GM12865 (cell line): ENCODE measurements at places on chromosomes 16 and 17.
A peak's percentile ranks its signal among the peaks of the same experiment; 100 is the strongest.

GRCh38 chr16:73022534-73022933 lies 25.4 kb downstream of the ZFHX3 start:
- DNase-seq = no peak

DNA sequence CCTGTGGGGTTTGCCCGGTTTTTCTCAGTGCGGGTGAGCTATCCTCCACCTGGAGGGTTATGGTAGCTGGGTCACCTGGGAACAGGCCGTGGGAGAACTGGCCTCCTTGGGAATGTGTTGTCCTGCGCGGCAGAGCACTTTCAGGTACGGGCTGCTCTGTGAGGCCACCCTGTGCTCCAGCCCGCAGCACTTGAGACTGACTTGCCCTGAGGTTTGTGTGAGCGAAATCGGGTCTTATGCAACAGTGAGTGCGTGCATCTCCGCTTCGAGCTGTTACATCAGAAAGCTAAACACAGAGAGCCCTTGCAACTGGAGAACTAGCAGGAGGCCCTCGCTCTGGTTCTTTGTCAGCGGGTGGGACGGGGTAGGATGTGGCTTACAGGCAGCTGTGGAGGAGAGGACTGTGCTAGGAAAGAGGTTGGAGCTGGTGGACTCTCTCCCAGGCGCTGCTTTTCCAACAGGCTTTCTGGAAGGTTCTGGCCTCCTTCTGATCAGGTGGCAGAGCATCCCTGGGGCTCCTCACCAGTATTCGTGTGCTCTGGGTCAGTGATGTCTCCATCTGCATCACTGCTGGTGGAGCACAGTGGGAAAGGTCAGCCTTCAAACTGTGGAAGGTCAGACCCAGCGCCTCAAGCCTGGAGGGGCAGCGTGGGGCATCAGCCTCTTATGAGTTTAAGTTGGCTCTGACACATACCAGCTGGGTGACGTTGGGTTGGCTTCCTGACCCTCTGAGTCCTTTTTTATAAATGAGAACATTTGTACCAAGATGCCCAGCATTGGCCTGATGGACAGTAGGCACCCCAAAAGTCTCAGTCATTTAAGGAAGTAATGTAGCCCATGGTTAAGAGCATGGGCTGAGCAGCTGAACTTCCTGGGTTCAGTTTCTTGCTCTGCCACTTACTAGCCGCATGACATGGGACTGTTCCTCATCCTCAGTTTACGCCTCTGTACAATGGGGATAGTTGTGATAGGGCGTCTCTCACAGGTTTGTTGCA lies 76.3 kb downstream of the KSR1 start:
- DNase-seq = no peak

GRCh38 chr16:85514295-85514597 lies 98.9 kb upstream of the GSE1 start:
- DNase-seq = no peak

DNA sequence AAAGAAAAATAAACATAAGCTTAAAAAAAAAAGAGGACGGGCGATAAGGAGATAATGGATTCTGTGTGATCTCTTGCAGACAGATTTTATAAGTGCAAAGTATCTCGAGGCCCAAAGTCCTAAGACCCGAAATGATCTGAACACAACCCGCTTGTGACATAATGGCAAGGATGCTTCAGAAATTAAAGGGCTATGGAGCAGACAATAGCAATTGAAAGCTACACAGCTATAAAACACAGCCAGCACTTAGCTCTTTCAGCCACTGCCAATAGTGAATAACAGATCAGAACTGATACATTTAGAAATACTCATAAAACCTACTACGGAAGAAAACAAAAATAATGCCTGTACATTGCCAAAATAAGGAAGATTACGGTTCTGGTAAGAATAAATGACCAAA lies 117.5 kb downstream of the ZFHX3 start:
- no peak for DNase-seq

DNA sequence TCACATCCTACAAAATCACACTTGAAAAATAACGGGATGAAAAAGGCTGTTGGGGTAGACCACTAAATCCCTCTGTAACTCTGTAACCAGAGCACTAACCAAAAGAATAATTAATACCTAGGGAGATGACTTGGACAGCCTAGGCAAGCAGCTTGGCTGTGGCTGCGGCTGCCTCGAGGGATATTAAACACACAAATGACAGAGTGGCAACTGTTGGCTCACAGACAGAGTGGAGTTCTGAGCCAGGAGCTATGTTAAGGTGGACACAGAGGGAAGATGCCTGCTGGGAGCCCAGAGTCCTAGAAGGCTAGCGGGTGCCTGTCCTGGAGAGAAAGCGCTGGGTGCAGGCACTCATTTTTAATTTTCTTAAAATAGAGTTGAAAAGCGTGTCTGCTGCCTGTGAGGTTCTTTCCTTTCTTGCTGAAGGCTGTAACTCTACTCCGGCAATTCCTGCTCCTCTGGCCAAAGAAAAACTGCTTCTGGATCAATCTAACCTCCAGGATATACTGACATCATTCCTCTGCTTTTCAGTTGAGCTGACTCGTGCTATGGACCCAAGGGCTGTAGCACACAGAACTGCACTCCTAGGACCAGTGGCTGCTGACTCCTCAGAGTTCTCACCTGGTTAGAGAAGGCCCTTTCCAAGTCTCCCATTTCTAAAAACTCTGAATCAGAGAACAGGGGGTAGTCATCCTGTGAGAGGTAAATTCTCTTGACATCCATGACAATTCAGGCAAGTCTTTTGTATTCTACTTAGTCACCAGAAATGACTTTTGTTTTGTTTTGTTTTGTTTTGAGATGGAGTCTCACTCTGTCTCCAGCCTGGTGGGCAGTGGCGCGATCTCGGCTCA lies 147.9 kb downstream of the STX8 start:
- DNase-seq = no peak

DNA sequence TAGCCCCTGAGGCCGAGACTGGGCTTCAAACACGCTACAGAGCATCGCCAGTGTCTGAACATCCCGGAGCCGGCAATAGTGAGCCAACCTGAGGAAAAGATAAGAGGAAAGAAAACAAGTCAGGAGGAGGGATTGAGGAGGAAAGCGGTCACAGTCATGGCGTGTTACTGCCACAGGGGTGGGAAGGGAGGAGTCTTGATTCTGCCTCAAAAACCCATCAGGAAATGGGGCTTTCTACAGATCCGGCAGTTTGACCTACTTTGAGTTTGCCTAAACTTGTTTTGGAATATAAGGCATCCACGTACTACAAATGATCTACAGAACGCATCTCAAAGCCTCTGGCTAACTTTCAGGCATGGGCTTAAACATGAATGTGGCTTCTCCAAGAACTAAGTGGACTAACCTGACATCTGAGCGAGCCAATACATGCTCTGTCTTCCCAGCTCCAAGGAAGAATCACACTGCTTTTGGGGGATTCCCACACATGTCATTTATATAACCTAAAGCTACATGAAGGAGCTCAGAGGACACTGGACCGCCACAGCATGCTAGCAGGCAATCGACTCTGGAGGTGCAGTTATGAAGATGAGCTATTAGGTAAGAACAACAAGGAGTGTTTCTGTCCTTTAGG lies 96.6 kb downstream of the WDR59 start:
- DNase-seq = no peak

GRCh38 chr17:58703137-58703915 lies 10.9 kb downstream of the RAD51C start:
- DNase-seq = peak; percentile 27

GRCh38 chr16:80909720-80910119 lies 97.0 kb downstream of the CMC2 start:
- DNase-seq = no peak

GRCh38 chr16:10988164-10988803 lies 43.9 kb downstream of the CLEC16A start:
- peak; percentile 70 for DNase-seq

GRCh38 chr17:79695797-79696609 lies 34.7 kb upstream of the ENPP7 start:
- no peak for DNase-seq

DNA sequence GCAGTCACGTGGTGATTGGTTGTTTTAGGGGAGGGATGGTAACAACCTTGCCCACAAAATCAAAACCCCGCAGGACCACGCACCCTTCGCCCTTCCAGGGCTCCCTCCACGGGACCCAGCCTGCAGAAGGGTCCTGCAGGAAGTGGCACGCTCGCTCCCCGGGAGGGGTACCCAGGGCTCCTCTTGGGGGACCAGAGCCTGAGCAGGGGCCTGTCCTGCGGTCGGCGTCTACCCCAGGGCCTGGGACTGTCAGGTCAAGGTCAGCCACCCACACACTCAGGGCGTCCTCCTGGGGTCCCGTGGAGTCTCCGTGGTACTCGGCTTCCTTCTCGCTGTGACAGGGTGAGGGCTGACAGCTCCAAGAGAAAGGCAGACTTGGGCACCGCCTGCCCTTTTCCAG lies 33.9 kb downstream of the ZNF469 start:
- DNase-seq = no peak

DNA sequence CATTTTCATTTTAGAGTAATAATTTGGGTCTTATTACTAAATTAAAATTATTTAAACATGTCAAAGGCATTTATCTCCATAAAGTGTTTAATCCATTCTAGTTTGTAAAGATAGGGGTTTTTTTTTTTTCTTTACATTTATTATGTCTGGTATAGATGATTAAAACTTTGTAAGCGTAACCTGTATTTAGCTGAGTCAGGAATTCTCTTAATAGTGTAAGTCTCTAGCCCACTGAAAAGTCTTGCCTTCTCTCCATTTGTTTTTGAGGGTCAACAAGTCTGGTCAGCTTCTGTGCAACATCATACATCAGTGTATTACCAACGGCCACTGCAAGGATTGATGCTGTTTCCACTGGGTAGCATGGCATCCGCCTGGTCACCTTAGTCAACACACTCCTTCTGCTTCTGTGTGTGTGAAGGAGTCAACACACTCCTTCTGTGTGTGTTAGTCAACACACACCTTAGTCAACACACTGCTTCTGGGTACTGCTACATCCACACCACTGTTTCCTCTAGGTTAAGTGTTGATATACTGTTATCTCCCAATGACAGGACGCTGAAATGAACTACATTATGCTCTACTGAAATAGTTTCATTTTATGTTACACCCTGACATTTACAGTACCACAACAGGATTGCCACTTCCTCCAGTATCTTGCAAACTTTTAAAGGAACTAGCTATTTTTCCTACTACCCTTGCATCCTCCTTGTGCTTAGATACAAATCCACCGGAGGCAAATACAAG lies 37.3 kb upstream of the VWA3A start:
- no peak for DNase-seq

GRCh38 chr17:75640556-75641119 lies 7.4 kb downstream of the SMIM5 start:
- no peak for DNase-seq

DNA sequence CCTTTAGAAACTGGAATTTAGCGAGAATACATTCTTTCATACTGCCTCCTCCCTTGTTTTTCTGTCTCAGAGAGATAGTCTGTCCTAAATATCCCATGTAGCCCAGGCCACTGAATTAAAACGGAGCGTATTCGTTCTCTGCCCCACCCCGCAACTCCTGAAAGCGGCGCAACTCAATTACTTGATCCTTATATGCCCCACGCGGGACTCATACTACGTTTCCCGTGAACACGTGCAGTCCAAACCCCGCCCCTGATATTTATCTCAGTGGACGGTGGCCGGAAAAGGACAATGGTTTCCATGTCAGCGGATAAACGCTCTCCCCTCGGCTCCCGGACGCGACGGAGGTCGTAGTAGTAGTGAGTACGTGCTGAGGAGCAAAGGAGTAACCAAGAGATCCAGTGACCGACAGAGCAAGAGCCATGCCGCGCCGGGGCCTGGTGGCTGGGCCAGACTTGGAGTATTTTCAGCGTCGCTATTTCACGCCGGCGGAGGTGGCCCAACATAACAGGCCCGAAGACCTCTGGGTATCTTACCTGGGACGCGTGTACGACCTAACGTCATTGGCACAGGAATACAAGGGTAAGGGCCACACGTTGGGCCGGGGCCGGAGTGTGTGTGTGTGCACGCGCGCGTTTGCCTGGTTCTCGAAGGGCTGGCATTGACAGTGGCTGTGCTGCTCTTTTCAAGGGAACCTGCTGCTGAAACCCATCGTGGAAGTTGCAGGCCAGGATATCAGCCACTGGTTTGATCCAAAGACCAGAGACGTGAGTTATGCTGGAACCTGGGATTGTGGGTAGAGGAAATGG lies at the start of gene CYB5D1:
Gene CYB5D1 (plus strand): TSS at position 291 of the 809 bp plus-strand sequence. CDS start 132 bp downstream, at position 423.
- DNase-seq = peak; percentile 96

DNA sequence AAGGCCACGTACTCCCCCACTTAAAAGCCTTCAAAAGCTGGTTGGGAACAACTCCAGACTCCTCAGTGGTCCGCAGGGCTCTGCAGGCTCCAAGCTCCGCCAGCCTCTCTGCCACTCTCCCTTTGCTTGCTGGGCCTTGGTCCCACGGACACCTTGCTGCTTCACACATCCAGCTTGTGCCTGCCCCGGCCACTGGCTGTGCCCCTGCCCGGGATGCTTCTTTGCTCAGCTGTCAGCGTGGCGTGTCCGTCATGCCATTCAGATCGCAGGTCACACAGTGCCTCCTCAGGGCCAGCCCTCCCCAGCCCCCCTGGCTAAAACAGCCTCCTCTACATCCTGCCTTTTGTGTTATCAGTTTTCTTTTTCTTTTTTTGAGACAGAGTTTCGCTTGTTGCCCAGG lies 11.8 kb downstream of the ASPHD1 start:
- no peak for DNase-seq

GRCh38 chr16:27843800-27844199 lies 219.7 kb downstream of the GSG1L start:
- no peak for DNase-seq

- no peak for DNase-seq
Observed at GRCh38 chr16:80440667-80441066, 100.1 kb upstream of the DYNLRB2 start.

DNA sequence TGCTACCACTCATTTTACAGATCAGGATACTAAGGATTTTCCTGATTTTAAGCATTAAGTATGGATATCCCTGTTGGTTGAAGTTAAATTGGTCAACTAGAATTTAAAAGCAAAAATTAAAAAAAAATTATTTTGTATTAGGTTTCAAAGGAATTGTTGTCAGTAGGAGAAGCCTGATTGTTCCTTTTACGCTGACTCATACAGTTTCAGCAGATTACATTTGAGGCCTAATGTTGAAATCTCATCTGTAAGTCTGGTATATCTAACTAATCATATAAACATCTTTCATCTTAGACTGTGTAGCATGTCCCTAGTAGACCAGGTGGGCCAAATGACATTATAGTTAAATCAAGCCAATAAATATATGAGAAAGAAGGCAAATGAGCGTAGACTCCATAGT lies 83.5 kb downstream of the FTO start:
- no peak for DNase-seq

GRCh38 chr17:61531223-61531622 lies 59.8 kb downstream of the NACA2 start:
- DNase-seq = no peak
